ENCODE measurements at places on chromosomes 4 and X. TPM values are rescaled to one million over a fixed set of nuclear protein-coding genes. Genes with fewer than 3 reads are reported as not detected.

The MAGIX gene
- 1.4 TPM for total RNA-seq

The TMPRSS11B gene
- not detected for total RNA-seq

The IL2RG gene
- not detected for total RNA-seq

The BEND2 gene
- total RNA-seq, result not detected

The FAM114A1 gene
- total RNA-seq, result 122 TPM

The GC gene
- not detected for total RNA-seq

The NEUROG2 gene
- not detected for total RNA-seq

The TMSB15C gene
- total RNA-seq, result 3.5 TPM

The TLL1 gene
- total RNA-seq, result 10.8 TPM

The PUDP gene
- total RNA-seq, result 30.0 TPM

The LRP2BP gene
- total RNA-seq, result 0.24 TPM

The ALAS2 gene
- total RNA-seq, result not detected

The NR3C2 gene
- total RNA-seq, result 5.2 TPM

The CMC4 gene
- 10.6 TPM for total RNA-seq

The TCEAL1 gene
- total RNA-seq, result 21.2 TPM

The NRK gene
- 0.93 TPM for total RNA-seq

The FRMPD4 gene
- total RNA-seq, result not detected

The TIGD4 gene
- total RNA-seq, result 0.19 TPM

The PAGE1 gene
- not detected for total RNA-seq

The RASSF6 gene
- not detected for total RNA-seq

The KLKB1 gene
- total RNA-seq, result 0.15 TPM

The PLP1 gene
- total RNA-seq, result not detected

The MAGEA2 gene
- not detected for total RNA-seq

The CT45A1 gene
- total RNA-seq, result not detected

The CYTL1 gene
- total RNA-seq, result 154 TPM

The SERTM2 gene
- not detected for total RNA-seq

The DUSP9 gene
- total RNA-seq, result not detected

The ZNF141 gene
- total RNA-seq, result 2.2 TPM

The SLC9B2 gene
- total RNA-seq, result 17.3 TPM

The SCRG1 gene
- not detected for total RNA-seq

The DDX3X gene
- total RNA-seq, result 235 TPM

The AFF2 gene
- 0.24 TPM for total RNA-seq

The ADAM29 gene
- not detected for total RNA-seq

The PRDM5 gene
- total RNA-seq, result 6.9 TPM

The KLHL13 gene
- total RNA-seq, result 3.9 TPM

The PAGE2B gene
- not detected for total RNA-seq

The LARP7 gene
- total RNA-seq, result 25.6 TPM

The PNMA6F gene
- total RNA-seq, result not detected

The USP17L25 gene
- total RNA-seq, result not detected

The RS1 gene
- total RNA-seq, result not detected
